Stimulated activated CD8-positive, alpha-beta memory T cell treated with anti-CD3 and anti-CD28 coated beads, Interleukin-4, amount 100 ng/mL, for 4 hours (primary cell): ENCODE measurements at places on chromosomes 2 and 18.

DNA sequence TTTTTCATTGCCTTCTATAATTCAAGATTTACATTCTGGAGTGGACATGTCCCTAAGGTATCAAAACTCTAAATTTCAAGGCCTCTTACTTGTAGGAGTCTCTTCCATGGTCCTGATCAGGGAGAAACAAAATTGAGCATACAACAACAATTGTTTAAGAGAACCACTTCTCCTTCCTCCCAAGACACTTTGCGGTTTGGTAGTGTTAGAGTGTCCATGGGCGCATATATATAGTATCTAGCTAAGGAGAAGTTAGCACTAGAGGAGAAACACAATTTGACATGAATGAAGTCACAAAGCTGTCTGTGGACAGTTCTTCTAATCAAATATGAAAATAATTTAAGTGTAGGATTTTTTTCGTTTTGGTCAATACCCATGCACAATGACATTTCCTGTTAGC lies 349.1 kb upstream of the MAP2 start:
- DNase-seq, result no peak

DNA sequence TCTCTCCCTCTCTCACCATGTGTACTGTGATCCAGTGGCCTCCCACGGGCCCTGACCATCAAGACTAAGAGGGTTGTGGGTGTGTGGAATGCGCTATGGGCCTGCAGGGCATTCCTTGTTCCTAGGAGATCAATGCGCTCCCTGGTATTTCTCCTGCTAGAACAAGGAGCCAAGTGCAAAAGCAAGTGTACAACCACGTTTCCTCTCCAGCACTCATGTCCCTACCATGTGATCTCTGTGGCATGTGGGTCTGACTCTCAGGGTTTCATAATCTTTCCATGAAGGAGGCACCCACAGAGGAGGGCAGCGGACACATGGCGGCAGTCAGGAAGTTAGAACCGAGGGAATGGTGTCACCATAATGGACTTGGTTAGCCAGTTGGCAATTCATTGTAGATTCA lies 91.4 kb downstream of the MAPK4 start:
- DNase-seq, result no peak

DNA sequence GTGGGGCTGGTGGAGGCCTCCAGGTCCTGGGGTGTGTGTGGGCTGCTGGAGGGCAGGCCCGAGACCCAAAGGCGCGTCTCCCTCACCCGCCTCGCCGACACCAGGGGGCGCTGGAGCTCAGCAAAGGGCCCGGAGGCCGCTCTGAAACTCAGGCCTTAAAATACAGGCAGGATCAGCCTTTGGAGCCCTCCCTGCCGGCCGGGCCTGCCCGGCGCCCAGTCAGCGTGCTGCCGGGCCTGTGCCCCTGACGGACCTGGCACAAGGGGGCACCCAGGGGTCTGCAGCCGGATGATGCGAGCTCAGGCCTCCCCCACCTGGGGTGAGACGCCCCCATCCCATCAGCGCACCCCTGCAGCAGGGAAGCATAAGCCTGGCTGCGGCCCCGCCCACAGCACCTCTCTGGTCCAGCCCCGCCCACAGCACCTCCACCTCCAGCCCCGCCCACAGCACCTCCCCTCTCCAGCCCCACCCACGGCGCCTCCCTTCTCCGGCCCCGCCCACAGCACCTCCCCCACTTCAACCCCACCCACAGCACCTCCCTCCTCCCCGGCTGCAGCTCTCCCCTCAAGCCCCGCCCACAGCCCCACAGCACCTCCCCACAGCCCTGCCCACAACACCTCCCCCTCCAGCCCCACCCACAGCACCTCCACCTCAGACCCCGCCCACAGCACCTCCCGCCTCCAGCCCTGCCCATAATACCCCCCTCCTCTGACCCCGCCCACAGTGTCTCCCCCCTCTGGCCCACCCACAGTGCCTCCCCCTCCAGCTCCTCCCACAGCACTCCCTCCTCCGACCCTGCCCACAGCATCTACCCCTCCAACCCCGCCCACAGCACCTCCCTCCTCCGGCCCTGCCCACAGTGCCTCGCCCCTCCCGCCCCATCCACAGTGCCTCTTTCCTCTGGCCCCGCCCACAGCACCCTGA lies 92.8 kb upstream of the OTOS start:
- DNase-seq, result peak; percentile 37

DNA sequence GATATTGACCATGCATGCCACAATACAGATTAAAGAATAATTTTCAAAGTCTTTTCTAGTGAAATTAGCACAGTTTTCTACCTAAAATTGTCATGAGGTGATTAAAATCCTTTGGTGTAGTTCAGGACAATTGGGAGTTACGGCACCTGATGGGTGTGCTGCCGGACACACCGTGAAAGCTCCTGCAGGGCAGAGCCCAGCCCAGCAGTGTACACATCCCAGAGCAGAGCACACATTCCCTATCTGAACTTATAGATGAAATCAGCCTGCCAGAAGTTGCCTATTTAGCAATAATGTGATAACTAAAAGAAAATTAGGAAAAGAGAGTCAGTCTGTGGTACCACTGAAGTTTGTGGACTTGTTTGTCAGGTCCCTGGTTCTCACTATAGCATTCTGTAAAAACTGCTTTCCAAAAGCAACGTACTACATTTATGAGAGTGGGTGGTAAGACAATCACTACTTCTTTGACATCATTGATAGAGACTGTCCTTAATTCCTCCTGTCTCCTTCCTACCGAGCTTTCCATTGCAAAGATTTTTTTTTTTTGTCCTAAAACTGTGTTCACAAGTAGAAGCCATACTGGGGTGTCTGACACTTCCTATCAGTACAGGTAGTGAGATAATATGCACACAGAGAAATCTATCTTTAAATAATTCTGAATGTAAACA lies 3.4 kb downstream of the CYTIP start:
- no peak for DNase-seq

- no peak for DNase-seq
These were observed 7.7 kb downstream of the ITSN2 start for GRCh38 chr2:24352664-24353063.

GRCh38 chr2:74378007-74378406 lies 2.1 kb downstream of the DCTN1 start:
- DNase-seq, result no peak

DNA sequence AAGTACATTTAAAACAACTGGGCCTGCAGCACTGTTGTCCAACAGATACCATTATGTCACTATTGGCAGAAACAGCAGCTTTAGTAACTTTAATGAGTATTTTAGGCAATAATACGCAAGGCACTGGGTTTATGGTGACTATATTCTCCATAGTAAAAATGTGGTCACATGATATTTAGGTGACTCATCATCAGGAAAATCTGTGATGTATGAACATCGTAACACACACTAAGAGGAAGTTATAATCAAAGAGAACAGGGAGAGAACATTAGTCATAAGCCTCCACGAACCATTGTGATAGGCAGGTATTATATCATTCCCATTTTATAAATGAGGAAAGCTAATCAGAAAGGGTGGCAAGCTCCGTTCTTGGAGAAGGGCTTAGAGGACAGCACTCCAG lies 36.9 kb downstream of the RAPH1 start:
- DNase-seq, result no peak

- no peak for DNase-seq
These were observed 172.2 kb upstream of the SCN7A start for GRCh38 chr2:166665991-166666940.

DNA sequence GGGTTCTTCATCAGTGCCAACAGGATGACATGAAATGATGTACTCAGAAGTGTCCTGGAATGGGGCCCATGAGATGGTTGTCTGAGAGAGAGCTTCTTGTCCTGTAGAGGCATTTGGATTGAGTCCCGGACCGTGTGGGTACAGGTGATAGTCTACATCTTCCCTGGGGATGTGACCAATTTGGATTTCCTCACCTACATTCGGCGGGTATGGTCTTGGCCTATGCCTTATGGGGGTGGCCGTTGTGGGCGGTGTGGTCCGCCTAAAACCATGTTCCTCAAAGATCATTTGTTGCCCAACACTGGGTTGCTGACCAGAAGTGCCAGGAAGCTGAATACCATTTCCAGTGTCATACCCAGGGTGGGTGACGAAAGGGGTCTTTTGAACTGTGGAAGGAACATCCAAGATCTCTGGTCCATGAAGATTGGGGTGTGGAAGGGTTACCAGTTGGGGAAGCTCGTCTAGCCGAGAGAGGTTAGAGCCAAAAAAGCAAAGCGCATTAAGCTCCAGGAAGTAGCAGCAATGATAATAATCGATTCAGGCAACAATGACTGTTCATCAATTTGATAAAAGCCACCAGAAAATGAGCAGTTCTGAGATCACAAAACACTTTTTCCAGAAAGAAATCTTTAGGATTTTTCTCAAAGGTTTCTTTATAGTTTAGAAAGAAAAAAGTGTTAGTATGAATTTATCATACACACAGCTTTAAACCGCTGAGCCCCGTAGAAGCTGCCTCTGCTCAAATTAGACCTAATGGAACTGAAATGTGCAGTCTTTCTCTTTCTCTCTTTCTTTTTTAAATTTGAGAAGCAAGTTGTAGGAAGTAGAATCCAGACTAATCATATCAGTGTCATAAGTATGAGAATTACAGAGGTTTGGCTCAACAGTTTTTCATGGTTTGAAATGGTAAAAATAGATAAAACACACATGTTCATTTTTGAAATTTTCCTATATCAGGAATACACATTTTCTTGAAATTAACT lies 60.3 kb downstream of the ATIC start:
- no peak for DNase-seq

GRCh38 chr18:34330308-34330707 lies 105.6 kb upstream of the NOL4 start:
- DNase-seq, result no peak

- no peak for DNase-seq
These were observed 39.2 kb upstream of the RASGRP3 start for GRCh38 chr2:33437297-33437696.

DNA sequence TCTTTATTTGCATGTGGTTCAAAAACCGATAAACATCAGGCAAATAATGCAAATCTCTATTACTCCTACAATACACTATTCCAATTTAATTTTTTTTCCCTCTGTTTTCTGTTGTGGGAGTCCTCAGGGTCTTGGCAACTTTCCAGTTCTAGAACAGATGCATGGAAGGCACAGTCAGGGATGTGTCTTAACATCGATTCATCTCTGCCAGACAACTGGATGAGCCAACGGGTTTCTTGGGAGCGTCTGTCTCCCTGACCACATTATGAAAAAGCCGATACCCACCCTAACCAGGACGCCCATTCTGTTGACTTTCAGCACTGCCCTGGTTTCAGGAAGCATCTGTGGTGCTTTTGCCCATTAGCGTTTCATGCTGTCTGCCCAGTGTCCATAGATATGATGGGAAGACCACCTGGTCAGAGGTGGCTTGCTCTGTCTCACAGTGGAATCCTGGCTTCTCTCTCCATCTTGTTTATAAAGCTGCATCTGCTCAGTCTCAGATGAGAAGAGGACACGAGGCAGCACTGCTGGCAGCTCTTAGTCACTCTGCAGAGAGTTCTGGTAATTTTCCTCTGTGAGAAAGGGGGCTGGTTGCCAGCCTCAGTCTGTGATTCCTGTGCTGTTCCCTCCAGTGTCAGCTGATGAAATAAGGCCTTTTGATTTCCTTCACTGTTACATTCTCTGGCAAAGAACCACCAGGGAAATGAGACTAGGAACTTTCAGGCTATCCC lies 57.9 kb upstream of the KCNE4 start:
- no peak for DNase-seq

GRCh38 chr2:217430916-217431576 lies 571.2 kb upstream of the TNP1 start:
- no peak for DNase-seq

DNA sequence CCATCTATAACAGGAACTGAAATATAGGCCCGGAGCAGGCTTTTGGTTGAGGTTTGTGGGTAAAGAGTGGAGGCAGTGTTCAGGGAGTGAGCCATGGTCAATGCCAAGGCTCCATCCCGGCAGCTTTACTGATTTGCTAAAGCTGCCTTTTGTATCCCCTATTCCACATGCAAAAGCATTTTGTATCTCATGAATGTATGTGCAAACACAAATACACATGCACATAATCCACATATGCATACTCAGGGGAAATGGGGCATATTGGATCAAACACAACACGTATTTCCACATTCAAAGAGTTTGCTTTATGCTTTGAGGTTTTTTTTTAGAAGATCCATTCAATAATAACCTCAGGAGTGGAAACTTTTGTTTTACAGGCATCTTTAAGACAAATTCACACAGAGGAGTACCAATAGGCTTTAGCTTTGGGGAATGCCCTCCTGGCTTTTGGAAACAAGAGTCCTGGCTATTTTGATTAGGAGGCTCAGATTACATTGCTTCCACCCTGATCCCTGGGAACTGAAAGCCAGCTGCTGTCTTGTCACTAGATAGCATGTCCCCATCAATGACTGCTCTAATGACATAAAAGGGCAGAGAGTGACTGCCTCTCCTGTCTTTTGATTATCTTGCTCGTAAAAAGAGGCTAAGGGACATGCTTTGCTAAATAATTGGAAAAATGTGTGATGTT lies 263.2 kb downstream of the EN1 start:
- no peak for DNase-seq

DNA sequence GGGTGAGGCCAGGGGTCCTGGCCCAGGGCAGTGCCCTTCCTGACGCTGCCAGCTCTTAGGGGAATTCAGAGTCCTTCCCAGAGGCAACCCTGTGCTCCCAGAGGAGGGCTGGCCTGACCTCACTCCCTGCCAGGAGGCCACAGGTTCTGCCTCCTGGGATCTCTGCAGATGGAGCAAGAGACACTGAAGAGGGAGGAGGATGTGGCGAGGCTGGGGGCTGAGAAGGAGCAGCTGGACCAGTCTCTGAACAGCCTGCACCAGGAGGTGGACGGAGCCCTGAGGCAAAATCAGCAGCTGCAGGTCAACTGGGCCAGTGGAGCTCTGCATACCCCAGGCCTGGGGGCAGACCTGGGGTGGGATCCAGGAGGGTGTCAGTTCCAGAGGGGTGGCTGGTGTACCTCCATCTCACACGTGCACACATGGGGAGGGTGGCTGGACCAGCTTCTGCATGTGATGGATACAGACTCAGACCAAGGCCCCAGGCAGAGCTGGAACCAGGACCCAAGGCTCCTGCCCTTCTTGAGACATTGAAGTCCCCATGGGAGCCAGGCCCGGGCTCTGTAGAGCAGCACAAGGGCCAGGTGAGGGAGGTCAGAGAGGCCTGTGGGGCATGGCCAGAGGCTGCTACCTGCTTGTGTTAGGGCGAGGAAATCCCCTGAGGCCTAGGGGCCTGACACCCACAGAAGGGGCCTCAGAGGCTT lies 9.7 kb upstream of the SNED1 start:
- no peak for DNase-seq

- DNase-seq, result no peak
These were observed 102.3 kb downstream of the OSR1 start for GRCh38 chr2:19256121-19256601.

DNA sequence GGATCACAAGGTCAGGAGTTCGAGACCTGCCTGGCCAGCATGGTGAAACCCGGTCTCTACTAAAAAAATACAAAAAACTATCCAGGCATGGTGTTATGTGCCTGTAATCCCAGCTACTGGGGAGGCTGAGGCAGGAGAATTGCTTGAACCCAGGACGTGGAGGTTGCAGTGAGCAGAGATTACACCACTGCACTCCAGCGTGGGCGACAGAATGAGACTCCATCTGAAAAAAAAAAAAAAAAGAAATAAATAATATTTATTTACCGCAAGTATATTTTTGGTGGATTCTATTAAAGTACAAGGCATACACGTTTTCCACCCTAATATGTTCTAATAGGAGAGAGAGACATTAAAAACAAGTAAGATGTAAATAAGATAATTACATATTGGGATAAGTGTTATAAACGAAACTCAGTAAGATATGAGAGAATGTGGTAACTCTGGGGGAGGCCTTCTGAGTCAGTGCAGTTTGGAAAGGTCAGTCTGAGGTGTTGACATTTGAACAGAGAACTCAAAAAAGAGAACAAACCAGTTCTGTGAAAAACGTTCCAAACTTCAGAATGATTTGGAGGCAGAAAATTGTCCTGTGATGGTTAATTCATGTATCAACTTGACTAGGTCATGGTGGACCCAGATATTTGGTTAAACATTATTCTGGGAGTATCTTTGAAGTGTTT lies 8.8 kb upstream of the POLI start:
- DNase-seq, result no peak
